ENCODE measurements at places on chromosomes 2 and 18. TPM values are rescaled to one million over a fixed set of nuclear protein-coding genes. Genes with fewer than 3 reads are reported as not detected.

ALPI gene
- not detected for total RNA-seq

GRCh38 chr2:228268756-228269155 is 87.3 kb upstream of the SPHKAP start:
- H3K27me3 ChIP-seq, result no peaks in the 10 kb centered on the region
- no peak overlapping the region for H3K27ac ChIP-seq
- H3K36me3 ChIP-seq, result no peaks in the 10 kb centered on the region
- H3K4me1 ChIP-seq, result no peaks in the 10 kb centered on the region

TSGA10 gene
- total RNA-seq, result 9.9 TPM

C1D gene
- 21.5 TPM for total RNA-seq

USP14 gene
- total RNA-seq, result 43.2 TPM

- peaks cover 15% of the 10 kb centered on the region for H3K36me3 ChIP-seq
- H3K4me1 ChIP-seq, result peaks cover 32% of the 10 kb centered on the region
- DNase-seq, result no peak
These were observed 303.7 kb upstream of the EPAS1 start for GRCh38 chr2:45993476-45993991.

All from lower lobe of right lung (tissue), 2 donors.